HepG2 (cell line): ENCODE measurements at places on chromosomes 2 and 18. TPM values are rescaled to one million over a fixed set of nuclear protein-coding genes. Genes with fewer than 3 reads are reported as not detected.
A peak's percentile ranks its signal among the peaks of the same experiment; 100 is the strongest.

DNA sequence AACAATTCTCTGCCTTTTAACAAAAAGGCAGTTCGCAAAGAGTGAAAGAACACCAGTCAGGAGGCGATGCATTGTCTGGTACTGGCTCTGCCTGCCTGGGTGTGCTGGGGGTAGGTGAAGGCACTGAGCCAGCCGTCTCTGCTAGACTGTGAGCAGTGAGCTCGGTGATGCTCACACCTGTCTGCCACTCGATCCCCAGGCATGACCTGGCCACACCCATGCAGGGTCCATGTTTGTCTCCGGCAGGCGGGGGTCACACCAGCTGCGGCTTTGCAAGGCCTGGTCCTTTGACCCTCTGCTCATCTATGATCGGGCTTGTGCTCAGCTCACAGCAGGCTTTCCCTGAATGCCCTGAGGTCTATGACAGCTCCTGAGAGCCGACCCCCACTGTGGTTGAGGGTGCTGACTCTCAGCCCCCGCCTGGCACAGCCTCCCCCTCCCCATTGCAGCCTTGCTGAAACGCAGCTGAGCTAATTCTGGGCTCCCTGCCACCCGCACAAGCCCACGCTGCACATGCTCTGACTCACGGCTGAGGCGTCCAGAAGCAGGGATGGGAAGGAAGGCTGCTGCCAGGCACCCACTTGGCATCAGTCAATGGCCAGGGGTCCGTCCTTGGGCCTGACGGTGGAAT is 23.7 kb downstream of the CRACDL start:
- no peak for DNase-seq

DNA sequence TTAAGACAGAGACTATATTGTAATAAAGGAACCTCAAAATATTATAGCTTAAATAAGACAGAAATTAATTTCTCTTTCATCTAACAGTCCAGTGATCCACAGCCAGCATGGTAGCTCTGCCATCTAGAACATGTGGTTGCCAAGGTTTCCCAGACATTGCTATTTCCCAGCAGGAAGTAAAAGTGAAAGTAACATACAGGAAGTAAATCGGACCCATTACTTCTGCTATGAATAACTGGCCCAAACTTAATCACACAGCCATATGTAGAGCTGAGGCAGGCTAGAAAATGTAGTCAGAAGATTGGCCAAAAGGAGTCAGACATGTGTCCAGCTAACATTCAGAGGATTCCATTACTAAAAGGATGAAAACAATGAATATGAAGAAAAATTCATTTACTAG is 71.0 kb downstream of the NOL4 start:
- DNase-seq, result peak; percentile 23

DNA sequence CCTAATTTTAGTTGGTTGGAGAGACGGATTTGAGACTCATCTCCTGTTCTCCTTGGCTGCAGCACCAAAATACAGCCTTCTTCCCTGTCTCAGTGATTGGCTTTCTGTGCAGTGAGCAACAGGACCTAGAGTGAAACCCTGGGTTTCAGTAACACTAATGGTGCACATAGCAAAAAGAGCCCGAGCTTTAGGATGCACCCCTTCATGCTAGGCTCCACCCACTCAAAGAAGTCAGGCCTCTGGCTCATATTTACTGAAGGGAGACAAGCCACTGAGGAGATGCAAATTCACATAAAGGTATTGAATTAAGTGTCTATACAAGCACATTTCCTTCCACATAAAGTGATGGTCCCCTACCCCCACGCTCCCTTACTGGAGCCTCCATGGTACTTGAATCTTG is 131.9 kb upstream of the CHAC2 start:
- DNase-seq, result no peak

- no peak for DNase-seq
Observed at GRCh38 chr2:134319596-134320254, 65.9 kb downstream of the MGAT5 start.

- DNase-seq, result no peak
Observed at GRCh38 chr2:199443589-199444130, 14.1 kb downstream of the SATB2 start.

DNA sequence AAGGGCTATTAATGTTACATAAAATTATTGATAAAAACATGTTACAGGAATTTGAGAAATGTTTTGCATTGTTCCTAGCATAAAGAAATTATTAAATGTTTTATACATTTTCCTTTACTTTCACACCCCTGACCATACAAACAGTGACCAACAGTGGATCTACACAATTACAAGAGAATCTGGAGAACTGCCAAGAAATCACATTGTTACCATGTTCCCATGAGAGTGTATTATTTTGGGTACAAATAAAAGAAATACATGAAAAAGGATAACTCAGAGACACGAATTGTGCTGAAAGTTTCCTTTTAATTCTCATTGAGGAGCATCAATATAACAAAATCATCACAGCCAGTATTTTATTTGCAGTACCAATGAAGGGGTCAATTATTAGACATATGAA is 150.1 kb downstream of the WDPCP start:
- no peak for DNase-seq

SERPINB11 gene
- total RNA-seq, result not detected in 2 replicates

COL6A3 gene
- total RNA-seq, result not detected in 2 replicates

LAMA3 gene
- total RNA-seq, result 2.2 and 2.6 TPM in 2 replicates
